Glutamatergic neuron (in vitro differentiated cells): ENCODE measurements at places on chromosomes 16 and 17. TPM values are rescaled to one million over a fixed set of nuclear protein-coding genes. Genes with fewer than 3 reads are reported as not detected.

- no peak for DNase-seq
- no peak overlapping the region for H3K4me3 ChIP-seq
- H3K27me3 ChIP-seq, result no peaks in the 10 kb centered on the region
- H3K4me1 ChIP-seq, result no peaks in the 10 kb centered on the region
These were observed 8.2 kb downstream of the PSMD7 start for GRCh38 chr16:74304835-74305176.

- no peak overlapping the region for H3K27ac ChIP-seq
- H3K36me3 ChIP-seq, result no peaks in the 10 kb centered on the region
- peak overlapping the region; percentile 84 for H3K4me3 ChIP-seq
These were observed 702 bp downstream of the IRX5 start for GRCh38 chr16:54931120-54932014.

Gene MATCAP1
- total RNA-seq, result 197 TPM

Gene EPX
- total RNA-seq, result not detected

Gene NKD1
- total RNA-seq, result 31.3 TPM

Gene FBXW10
- not detected for total RNA-seq

DNA sequence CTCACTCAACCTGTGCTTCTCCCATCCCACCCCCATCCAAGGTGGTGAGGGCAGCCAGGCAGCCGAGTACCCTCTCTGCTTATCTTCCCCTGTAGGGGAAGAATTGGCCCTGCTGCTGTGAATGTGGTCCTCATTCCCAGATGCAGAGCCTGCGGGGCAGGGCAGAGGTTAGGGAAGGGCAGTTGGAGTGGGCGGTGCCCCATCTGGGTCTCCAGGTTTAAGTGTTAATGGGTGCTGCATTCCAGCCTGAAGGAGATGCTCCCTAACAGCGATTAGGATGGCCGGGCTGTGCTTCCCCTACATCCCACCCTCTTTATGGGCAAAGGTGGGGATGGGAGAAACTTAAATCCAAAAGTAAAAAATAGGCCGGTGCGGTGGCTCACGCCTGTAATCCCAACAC is 12.1 kb downstream of the TMEM95 start:
- no peak overlapping the region for H3K4me3 ChIP-seq
- H3K27me3 ChIP-seq, result peaks cover 1% of the 10 kb centered on the region
- no peaks in the 10 kb centered on the region for H3K4me1 ChIP-seq
- DNase-seq, result no peak
- peaks cover 3% of the 10 kb centered on the region for H3K36me3 ChIP-seq

GRCh38 chr16:61892531-61892930 is 143.7 kb downstream of the CDH8 start:
- H3K4me1 ChIP-seq, result no peaks in the 10 kb centered on the region
- H3K4me3 ChIP-seq, result no peak overlapping the region
- no peak overlapping the region for H3K27ac ChIP-seq

Gene CLEC19A
- not detected for total RNA-seq

DNA sequence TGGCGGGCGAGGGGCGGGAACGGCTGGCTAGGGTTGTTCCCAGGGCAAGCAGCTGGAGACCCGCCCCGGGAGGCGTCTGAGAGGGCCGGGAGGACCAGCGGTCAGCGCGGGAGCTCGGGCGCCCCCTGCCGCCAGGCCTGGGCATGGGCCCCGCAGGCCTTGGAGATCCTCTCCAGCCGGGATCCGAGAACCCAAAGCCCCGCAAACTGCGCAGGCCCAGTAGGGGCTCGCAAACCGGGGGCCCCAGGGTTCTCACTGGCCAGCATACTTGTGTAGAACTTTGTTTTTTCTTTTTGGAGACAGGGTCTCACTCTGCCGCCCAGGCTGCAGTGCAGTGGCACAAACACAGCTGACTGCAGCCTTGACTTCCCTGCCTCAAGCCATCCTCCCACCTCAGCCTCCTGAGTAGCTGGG is 20.8 kb upstream of the ZNF423 start:
- no peak overlapping the region for H3K4me3 ChIP-seq
- no peak overlapping the region for H3K27ac ChIP-seq
- peak; percentile 92 for DNase-seq
- no peaks in the 10 kb centered on the region for H3K36me3 ChIP-seq
- peaks cover 7% of the 10 kb centered on the region for H3K4me1 ChIP-seq

- H3K27me3 ChIP-seq, result no peaks in the 10 kb centered on the region
- H3K4me1 ChIP-seq, result peaks cover 4% of the 10 kb centered on the region
- no peak overlapping the region for H3K27ac ChIP-seq
- no peaks in the 10 kb centered on the region for H3K36me3 ChIP-seq
These were observed 1426.1 kb upstream of the CDH8 start for GRCh38 chr16:63462316-63462715.

Gene BAIAP3
- 26.7 TPM for total RNA-seq

GRCh38 chr17:68443972-68444464 is 13.3 kb downstream of the WIPI1 start:
- H3K36me3 ChIP-seq, result no peaks in the 10 kb centered on the region
- no peak overlapping the region for H3K4me3 ChIP-seq
- H3K27ac ChIP-seq, result peak overlapping the region; percentile 68
- peaks cover 45% of the 10 kb centered on the region for H3K4me1 ChIP-seq

Gene KREMEN2
- total RNA-seq, result 12.8 TPM

- H3K27me3 ChIP-seq, result no peaks in the 10 kb centered on the region
- H3K4me1 ChIP-seq, result peaks cover 1% of the 10 kb centered on the region
- no peaks in the 10 kb centered on the region for H3K36me3 ChIP-seq
- no peak overlapping the region for H3K27ac ChIP-seq
- DNase-seq, result no peak
- H3K4me3 ChIP-seq, result no peak overlapping the region
These were observed 20.7 kb downstream of the TMEM235 start for GRCh38 chr17:78252111-78252634.

- peaks cover 34% of the 10 kb centered on the region for H3K27me3 ChIP-seq
- DNase-seq, result no peak
- peaks cover 11% of the 10 kb centered on the region for H3K4me1 ChIP-seq
- peak overlapping the region; percentile 79 for H3K4me3 ChIP-seq
These were observed 1.1 kb downstream of the FOXL1 start for GRCh38 chr16:86579268-86580062.

DNA sequence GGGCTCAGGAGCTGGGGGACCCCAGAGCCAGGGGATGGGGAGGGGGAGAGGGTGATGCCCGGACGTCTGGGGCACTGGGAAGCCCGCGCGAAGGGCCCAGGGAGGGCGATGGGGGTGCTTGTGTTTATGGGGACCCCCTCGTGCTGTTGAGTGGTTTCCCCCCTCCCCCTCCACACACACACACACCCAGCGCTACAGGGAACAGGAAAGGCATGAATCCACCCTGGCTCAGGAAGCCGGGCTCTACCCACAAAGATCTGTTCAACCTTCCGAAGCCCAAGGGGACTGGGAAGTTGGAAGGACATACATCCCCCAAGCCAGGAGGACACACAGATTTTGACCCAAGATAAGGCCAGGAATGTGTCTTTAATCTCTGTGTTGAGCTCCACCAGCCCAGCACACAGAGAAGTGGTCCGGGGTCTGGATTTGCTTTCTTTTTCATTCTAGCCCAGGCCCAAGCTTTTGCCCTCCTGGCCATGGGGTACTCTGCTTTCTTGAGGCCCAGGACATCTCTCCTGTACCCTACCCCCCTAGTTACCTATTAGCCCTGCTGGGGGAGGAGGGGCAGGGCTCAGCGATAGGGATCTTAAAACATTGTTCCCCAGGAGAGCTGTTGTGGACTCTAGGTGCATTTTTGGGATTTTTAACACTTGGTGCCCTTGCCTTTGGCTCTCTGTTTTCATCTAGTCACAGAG is 1.2 kb downstream of the UBALD2 start:
- H3K36me3 ChIP-seq, result no peaks in the 10 kb centered on the region
- H3K27ac ChIP-seq, result peak overlapping the region; percentile 52
- DNase-seq, result no peak
- H3K27me3 ChIP-seq, result peaks cover 14% of the 10 kb centered on the region

Gene RAB11FIP4
- 103 TPM for total RNA-seq

- H3K4me1 ChIP-seq, result peaks cover 6% of the 10 kb centered on the region
- no peak overlapping the region for H3K27ac ChIP-seq
- H3K4me3 ChIP-seq, result peak overlapping the region; percentile 92
These were observed 740 bp downstream of the AATF start for GRCh38 chr17:36949461-36949927.

- no peak for DNase-seq
- H3K4me1 ChIP-seq, result no peaks in the 10 kb centered on the region
- H3K27me3 ChIP-seq, result peaks cover 2% of the 10 kb centered on the region
- H3K36me3 ChIP-seq, result no peaks in the 10 kb centered on the region
These were observed 61.2 kb upstream of the MPHOSPH6 start for GRCh38 chr16:82231008-82231787.

- no peak overlapping the region for H3K4me3 ChIP-seq
- no peaks in the 10 kb centered on the region for H3K36me3 ChIP-seq
- DNase-seq, result no peak
These were observed 28.5 kb upstream of the VAT1L start for GRCh38 chr16:77759821-77760220.

DNA sequence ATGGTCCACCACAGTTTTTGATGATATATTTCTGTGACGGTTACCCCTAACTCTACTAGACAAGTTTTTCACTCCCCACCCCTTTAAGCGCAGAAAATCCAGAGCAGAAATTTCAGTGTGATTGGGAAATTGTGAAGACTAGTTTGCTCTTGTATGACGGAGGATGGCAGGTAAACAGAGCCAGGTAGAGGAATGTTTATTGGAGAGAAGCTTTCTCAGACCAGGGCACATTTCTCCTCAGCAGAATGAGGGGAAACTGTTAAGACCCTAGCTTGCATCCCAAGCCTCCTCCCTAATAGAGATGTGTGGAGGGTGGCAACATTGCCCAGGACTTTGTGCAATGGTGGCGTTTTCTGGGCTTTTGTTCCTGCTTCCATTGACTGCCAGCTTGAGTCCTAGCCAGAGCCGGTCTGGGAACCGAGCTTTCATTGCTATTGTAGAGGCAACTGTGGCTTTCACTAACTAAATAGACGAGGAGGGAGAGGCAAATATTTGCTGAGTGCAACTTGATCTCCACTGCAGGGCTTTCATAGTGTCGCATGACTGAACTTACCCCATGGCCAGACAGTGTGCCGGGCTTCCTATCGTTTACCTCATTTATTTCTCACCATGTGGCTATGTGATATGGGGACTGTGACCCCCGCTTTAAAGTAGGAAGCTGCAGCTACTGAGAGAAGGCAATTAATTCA is 159.6 kb upstream of the MPHOSPH6 start:
- H3K27ac ChIP-seq, result no peak overlapping the region
- H3K4me3 ChIP-seq, result no peak overlapping the region
- no peaks in the 10 kb centered on the region for H3K36me3 ChIP-seq
- H3K4me1 ChIP-seq, result no peaks in the 10 kb centered on the region

Gene PRSS22
- total RNA-seq, result not detected

DNA sequence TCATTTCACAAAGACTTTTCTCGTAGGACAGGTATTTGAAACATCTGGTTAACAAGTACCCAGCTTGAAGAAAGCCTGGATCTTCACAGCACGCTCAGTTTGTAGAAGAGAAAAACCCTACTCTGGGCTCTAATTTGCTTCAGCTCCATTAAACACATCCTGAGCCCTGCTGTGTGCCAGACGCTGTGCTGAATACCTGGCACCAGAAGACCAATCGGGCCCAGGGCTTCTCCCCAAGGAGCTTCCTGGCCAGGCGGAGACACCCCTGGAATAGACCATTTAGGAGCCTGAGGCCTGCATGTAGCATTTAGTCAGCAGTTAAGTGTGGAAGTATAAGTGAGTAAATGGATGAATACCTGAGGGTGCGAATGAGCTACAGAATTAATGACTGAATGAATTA is 8.9 kb upstream of the ABAT start:
- H3K27me3 ChIP-seq, result no peaks in the 10 kb centered on the region
- no peak overlapping the region for H3K4me3 ChIP-seq
- no peak for DNase-seq
- H3K27ac ChIP-seq, result no peak overlapping the region

GRCh38 chr16:1079341-1079740 is 6.8 kb downstream of the SSTR5 start:
- H3K4me3 ChIP-seq, result no peak overlapping the region
- H3K36me3 ChIP-seq, result no peaks in the 10 kb centered on the region
- peaks cover 10% of the 10 kb centered on the region for H3K4me1 ChIP-seq
- no peak overlapping the region for H3K27ac ChIP-seq
- H3K27me3 ChIP-seq, result peaks cover 8% of the 10 kb centered on the region

Gene CCR7
- total RNA-seq, result not detected

Gene ELMO3
- total RNA-seq, result 2.1 TPM

Gene ZDHHC1
- 4.6 TPM for total RNA-seq

GRCh38 chr17:488993-489757 is 136.6 kb upstream of the RPH3AL start:
- H3K4me1 ChIP-seq, result no peaks in the 10 kb centered on the region
- peak; percentile 73 for DNase-seq
- H3K27ac ChIP-seq, result no peak overlapping the region
- H3K4me3 ChIP-seq, result peak overlapping the region; percentile 67
- H3K36me3 ChIP-seq, result no peaks in the 10 kb centered on the region
